ENCODE measurements at places on chromosomes 1 and 21.

GRCh38 chr1:84724128-84724860 is 34.0 kb upstream of the SSX2IP start:
- DNase-seq, result peak; percentile 63

DNA sequence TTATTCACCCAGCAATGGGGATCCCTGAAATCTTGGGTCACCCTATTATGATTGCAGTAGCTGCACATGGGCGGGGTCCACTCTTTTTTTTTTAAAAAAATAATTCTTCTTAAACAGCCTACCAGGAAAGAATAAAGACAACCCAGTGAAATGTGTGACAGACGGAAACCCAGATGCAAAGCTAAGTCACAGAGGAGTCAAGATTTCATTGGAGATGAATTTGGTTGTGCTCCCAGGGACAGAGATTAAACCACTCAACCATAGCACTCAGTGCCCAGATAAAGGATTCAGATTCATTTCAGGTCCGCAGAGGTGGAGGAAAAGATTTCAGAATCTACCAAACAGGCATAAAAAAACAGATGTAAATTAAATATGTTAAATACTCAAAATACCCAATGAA is 583.5 kb upstream of the ZP4 start:
- no peak for DNase-seq

DNA sequence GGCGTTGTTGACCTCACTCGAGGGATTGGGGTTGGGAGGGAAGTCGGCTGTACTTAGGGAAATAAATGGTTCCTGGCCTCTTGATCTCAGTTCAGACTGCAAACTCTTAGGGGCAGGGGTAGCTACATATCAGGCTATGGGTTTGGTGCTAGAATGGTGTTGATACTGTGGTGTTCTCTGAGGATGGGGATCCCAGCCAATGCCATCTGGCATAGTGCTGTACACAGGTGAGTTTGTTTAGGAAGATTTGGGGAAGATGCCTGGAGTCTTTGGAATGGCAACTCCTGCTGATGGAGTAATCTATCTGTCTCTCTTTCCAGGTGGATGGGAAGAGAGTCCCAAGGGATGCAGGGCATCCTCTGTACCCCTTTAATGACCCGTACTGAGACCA is 14.3 kb upstream of the NASP start:
- no peak for DNase-seq

GRCh38 chr1:98884864-98885263 is 119.8 kb downstream of the PLPPR5 start:
- DNase-seq, result no peak

DNA sequence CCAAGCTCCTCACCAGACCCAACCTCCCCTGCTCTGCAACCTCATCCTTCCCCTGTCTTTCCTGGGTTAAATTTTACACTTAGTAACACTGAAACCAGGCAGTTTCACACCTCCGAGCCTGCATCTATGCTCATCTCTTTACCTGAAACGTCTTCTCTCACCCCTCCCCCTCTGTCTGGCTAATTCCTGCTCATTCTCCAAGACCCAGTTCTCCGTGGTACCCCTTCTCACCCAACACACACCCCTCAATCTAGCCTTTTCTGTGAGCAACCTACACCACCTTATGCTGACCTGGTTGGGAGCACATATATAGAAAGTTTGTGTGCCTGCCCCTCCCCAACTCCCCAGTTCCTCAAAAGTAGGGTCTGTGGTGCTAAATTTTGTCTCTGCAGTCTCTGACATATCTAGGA is 3.7 kb upstream of the KIAA1614 start:
- no peak for DNase-seq

DNA sequence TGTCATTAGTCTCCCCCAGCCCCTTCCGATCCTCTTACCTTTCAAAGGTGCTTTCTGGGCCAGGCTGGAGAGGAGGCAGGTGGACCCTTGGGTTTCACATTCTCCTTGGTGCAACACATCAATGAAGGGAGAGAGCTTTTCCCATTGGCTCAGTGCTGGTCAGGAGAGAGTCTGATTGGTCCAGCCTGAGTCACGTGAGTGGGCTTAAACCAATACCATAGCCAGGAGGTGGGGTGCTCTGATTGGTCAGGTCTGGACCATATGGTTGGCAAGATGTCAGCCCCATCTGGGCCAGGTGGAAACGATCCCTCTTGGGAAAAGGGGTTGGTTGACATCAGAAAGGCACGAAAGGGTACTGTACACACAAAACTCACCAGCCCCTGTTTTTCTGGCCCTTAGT is 44.8 kb upstream of the ABCG1 start:
- no peak for DNase-seq

GRCh38 chr1:218983848-218984247 is 189.8 kb upstream of the LYPLAL1 start:
- DNase-seq, result no peak
